ENCODE measurements at places on chromosomes 5 and 9.

DNA sequence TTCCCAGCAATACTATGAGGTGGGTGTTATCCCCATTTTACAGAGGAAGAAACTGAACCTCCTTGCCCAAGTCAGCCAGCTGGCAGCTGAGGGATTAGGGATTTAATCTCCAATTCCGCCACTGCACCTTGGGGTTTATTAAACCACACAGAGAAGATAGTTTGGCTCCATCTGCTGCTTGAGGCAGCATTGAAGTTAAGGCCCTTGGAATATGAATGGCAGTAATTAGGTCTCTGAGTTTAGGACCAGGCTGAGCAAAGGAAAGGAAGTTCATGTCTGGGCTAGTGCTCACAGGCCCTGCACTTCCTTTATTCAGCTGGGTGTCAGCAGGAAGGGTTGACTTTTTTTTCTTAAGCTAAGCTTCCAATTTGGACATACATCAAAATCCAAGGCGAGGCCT lies 86.9 kb upstream of the GDNF start:
- no peak for DNase-seq

DNA sequence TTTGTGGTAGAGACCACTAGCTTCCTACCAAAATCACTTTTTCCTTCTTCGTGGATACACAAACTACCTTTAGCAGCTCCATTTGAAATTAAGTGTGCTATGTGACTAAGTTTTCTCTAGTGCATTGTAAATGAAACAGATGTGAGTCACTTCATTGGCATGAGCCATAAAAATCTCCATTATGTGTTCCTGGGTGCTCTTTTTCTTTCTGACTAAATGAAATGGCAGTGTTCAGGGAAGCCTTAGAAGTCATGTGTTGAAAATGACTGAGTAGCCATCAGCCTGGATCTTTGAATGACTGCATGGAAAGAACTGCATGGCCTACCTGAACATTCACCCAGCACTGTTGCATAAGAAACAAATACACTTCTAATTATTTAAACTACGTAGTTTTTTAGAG lies 107.9 kb downstream of the NDUFAF2 start:
- no peak for DNase-seq

DNA sequence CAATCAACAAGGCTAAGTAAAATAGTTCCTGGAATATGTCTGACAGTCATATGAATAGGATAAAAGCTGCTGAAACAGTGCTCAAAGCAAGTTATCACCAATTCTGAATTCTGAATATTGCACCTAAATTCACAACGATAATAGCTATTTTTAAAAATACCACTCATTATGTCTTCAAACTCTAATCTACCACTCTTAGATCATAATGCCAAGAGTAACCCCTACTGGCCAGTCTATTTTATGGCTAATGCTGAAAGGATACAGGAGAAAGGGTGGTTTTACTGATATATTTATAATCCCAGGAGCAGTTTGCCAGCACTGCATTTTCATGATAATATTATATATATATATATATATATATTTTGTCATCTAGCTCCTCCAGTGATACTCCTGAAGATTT lies 232.8 kb downstream of the PDE4D start:
- DNase-seq = no peak

GRCh38 chr5:135492319-135492626 lies 40.1 kb upstream of the TIFAB start:
- DNase-seq = no peak

Data from activated CD8-positive, alpha-beta memory T cell treated with anti-CD3 and anti-CD28 coated beads, Interleukin-2, amount 50 U/mL, for 4 hours (primary cell).